ENCODE measurements at places on chromosomes 3 and 15. TPM values are rescaled to one million over a fixed set of nuclear protein-coding genes. Genes with fewer than 3 reads are reported as not detected.

Gene XCR1
- not detected for total RNA-seq

Gene FGF7
- not detected for total RNA-seq

Gene C3orf49
- not detected for total RNA-seq

Gene ZPLD1
- 0.46 TPM for total RNA-seq

Gene MAGEL2
- not detected for total RNA-seq

Gene P3H2
- 42.3 TPM for total RNA-seq

Gene SECISBP2L
- 12.4 TPM for total RNA-seq

Gene TMEM42
- total RNA-seq: 15.8 TPM

Gene CFAP20DC
- 5.6 TPM for total RNA-seq

Gene USP4
- total RNA-seq: 32.0 TPM

Gene AHSG
- total RNA-seq: 0.21 TPM

Data from foreskin keratinocyte (primary cell).